RPMI8226 (cell line): ENCODE measurements at places on chromosomes 12 and 14.

- no peak for DNase-seq
Measured at GRCh38 chr14:68708343-68708742, 84.5 kb downstream of the ZFP36L1 start.

- DNase-seq = no peak
Measured at GRCh38 chr12:44507461-44507860, 368.7 kb downstream of the NELL2 start.

DNA sequence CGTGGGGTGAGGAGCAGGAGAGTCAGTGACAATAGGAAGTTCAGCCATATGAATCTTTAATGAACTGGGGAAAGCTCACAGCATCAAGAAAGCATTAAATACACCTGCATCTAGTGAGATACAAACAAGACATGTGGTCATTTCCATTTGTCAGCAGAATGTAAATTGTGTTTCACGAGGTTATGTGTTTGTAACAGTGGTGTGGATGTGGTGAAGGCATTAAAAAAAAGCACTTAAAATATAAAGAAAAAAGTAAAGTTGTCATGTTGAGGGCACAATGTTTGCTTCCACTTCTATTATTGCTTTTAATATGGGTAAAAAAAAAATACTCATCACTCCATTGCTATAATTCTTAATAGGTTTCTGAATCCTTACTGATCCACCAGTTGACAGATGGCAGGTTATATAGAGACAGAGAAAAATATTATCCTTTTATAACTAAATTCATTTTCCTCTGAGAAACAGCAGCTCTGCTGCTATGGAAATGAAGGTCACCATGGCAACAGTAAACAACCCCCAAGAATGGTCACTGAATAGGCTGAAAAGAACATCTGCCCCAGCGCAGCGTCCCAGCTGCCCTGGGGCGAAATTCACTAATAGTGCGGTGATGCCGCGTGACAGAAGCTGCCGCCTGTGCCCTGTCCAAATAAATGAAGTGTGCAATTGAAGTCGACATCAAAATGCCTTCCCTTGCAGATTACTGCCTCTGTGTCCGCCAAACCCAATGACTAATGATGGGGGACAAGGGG lies 226.1 kb downstream of the FOXN3 start:
- no peak for DNase-seq

- DNase-seq = no peak
Measured at GRCh38 chr12:113660936-113661335, 189.3 kb upstream of the LHX5 start.

GRCh38 chr12:56029666-56030293 lies 8.9 kb downstream of the IKZF4 start:
- DNase-seq = peak; percentile 74

DNA sequence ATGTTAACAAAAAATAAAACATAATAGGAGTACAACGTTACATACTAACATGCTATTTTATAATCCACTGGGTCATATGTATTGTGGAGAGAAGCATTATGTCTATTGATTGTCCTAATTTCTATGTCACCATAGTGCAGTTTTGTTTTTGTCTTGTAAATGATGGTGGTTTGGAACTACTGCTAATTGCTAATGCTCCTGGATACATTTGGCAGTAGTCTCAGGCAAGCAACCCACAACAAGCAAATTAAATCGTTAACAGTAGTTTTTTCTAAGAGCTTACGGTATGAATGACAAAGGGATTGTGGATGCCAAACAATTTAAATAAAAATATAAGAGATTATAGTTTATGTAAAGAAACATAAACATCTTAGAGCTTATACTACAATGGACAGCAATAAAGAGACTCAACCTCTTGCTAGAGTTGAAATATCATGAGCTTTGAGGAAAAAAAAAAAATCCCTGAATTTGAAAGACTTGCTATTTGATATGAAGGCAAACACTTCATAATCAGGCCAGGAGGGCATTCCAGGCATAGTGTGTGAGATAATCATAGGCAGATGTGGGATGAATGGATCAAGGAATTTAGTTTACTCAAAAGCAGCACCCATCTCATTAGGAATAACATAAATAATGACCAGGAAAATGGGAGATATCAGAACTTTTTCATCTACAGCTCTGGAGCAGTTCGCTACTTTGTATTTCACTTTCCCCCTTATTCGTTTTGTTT lies 181.3 kb downstream of the CCDC59 start:
- no peak for DNase-seq

- DNase-seq = no peak
Measured at GRCh38 chr14:55688566-55688965, 108.6 kb downstream of the KTN1 start.

GRCh38 chr12:18361433-18361832 lies 100.1 kb downstream of the PIK3C2G start:
- no peak for DNase-seq

- no peak for DNase-seq
Measured at GRCh38 chr12:91991399-91992187, 154.1 kb downstream of the BTG1 start.

GRCh38 chr14:91202234-91202974 lies 42.1 kb downstream of the GPR68 start:
- no peak for DNase-seq

- no peak for DNase-seq
Measured at GRCh38 chr12:93438266-93439050, 3.3 kb downstream of the UBE2N start.

GRCh38 chr12:92362785-92363184 lies 217.1 kb upstream of the BTG1 start:
- peak; percentile 48 for DNase-seq

GRCh38 chr12:95022477-95022876 lies 19.0 kb upstream of the NDUFA12 start:
- no peak for DNase-seq

- DNase-seq = peak; percentile 74
Measured at GRCh38 chr14:92507174-92507768, 6.3 kb upstream of the RIN3 start.

- no peak for DNase-seq
Measured at GRCh38 chr14:60815371-60815770, 80.8 kb downstream of the MNAT1 start.

DNA sequence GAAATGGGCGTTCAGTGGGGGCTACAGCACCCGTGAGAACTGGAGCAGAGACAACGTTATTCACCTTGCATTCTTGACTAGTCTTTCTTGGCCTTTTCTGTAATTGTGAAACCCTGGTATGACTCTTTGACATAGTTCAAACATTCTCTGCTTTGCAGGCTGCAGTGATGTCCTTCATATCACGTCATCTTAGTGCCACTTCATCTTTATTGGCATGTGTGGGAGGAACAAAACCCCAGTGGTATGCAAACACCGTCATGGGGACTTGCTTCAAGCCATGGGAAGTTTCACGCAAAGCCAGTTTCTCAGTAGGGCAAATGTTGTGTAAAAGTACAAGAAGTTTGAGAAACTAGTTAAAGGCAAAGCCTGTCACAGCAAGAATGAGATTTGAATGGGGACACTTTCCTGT lies 20.2 kb upstream of the DUSP16 start:
- no peak for DNase-seq

DNA sequence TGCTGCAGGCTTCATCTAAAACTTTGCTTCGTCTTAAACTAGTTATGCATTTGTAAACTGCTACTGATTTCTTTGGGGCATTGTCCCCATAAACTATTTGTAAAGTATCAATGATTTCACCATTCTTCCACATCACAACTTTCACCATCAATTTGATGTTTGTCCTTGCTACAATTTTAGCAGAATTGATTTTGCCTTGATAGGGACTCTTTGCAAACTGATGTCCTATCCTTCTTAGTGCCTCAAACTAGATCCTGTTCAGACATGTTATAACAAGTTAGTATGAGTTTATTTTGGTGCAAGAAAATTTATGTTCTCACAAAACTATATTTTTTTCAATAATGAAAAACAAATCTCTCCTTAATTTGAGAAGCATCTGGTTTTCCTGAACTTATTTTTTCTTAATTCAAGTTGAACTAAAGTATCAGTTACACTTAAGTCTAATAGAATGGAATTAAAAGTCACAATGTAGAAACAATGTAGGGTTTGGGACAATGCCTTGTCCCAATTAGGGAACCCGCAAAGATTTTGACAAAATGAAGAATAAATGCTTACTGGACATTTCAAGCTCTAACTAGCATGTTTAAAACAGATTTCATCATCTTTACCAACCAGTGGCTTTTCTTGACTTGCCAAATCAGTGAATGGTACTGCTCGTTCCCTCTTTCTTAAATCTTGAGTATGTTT lies 10.1 kb upstream of the ARID4A start:
- DNase-seq = no peak

GRCh38 chr12:51383269-51383905 lies 7.8 kb downstream of the GALNT6 start:
- DNase-seq = peak; percentile 20

GRCh38 chr12:129558036-129558435 lies 345.8 kb downstream of the TMEM132D start:
- DNase-seq = no peak

DNA sequence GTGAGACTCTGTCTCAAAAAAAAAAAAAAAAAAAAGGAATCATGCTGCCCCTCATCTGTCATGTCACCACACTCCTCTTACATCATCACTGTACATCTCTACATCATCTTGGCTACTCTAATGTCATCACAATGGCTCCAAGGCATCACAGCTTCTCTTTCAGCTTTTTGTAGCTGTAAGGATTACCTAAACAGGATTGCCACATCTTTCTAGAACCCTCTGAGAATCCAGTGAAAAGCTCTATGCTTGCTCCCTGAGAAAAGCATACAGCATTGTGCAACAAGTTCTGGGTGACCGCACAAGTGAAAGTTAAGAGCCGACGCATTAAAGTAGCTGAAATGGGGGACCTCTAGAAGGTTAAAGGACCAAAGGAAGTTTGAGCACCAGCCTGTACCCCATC lies 272.5 kb downstream of the C12orf50 start:
- DNase-seq = no peak

DNA sequence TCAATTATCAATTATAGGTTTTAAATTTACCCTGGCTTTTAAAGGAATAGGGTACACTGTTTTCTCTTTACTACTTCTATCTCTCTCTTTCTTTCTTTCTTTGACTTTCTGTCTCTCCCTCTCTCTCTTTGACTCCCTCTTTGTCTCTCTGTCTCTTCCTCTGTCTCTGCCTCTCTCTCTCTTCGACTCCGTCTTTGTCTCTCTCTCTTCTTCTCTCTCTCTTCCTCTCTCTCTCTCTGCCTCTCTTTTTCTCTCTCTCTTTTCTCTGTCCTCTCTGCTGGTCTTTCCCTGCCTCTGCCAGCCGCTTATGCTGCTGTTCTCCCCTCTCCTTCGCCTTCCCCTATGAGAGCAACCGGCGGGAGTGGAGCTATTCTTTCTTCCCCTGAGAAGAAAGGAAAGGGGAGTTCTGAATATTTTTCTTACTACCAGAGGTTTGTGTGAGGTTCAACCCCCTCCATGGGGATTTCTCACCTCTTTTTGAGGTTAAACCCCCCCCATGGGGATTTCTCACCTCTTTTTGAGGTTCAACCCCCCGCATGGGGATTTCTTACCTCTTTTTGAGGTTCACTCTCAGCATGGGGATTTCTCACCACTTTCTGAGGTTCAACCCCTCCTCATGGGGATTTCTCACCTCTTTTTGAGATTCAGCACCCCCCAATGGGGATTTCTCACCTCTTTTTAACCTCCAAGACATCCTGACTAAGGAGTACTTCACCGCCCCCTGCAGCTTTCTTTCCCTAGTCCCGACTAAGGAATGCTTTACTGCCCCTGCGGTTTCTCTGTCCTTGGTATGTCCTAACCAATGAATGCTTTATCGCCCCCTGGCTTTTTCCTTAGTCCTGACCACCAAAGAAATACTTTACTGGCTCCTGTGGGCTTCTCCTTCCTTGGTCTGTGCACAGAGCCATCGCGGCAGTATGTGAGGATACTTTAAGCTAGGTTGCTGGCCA lies 27.4 kb upstream of the DDHD1 start:
- no peak for DNase-seq

DNA sequence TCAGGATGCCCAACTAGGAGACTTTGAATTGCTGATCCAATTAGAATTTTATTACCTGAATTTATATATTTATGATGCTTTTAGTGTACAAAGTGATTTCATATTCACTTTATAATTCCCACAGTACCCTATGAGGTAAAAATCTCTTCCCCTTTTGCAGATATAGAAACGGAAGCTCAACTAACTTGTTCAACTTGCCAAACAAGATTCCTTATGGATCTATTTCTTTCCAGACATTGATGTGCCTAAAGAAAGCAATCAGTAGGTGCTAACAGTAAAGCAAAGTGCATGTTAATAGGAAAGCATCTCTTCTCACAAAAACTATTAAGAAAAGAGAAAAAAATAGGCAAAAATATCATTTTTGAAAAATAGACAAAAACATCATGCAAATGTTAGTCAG lies 65.9 kb upstream of the PPP1R12A start:
- DNase-seq = no peak

DNA sequence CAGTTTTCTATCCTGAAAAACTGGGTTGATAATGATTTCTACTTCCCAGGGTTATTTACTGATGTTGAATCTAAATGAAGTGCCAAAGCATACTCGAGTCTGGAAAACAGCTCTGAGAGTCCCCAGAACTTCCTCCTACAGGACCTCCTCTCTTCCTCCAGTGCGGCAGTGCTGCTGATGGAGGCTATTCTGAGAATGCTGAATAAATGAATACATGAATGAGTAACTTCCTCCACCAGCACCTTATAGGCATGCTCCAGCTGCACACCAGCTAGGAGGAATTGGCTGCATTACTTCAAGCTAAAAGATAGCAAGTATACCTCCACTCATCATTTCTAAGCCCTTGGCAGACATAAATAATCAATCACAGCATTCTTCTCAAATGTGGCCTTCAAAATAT lies 448.8 kb upstream of the CCDC196 start:
- DNase-seq = no peak

- DNase-seq = no peak
Measured at GRCh38 chr14:49089107-49089506, 497.1 kb downstream of the RPS29 start.

GRCh38 chr12:130752692-130753230 lies 36.7 kb upstream of the RIMBP2 start:
- peak; percentile 16 for DNase-seq

DNA sequence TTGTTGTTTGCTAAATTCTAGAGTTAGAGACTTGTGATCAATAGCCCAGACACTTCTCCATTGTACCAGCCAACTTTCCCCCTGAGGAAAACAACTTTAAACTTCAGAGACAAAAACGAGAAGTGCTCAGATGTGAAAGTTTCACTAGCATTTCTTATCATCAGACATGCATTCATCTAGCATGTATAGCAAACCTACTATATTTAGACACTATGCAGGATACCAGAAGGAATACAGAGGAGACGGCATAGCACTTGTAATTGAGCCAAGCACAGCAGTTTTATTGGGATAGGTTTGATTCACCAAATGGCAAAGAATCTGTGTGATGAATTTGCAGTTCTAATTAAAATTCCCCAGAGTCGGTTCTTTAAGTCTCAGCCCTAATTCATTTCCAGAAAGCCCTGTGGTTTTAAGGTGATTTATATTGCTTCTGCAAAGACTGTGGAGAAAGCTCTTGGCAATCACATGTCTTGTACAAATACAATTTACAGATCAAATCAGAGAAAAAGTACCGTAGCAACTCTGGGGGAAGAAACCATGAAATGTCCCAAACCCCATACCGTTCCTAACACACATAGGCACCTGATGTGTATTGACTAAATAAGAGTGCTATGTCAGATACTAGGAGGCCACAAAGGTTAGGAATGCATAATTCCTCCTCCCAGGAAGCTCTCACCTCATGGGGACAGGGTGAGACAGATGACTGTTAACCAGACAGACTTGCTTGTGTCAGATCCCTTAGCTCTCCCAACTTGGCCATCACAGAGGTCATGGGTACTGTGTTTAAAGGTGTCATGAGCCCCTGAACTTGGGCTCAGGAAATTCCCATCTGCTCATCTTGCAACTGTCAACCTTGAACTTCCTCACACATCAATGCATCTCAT lies 69.6 kb upstream of the KRAS start:
- DNase-seq = peak; percentile 63
